ENCODE measurements at places on chromosomes 2 and 18.

DNA sequence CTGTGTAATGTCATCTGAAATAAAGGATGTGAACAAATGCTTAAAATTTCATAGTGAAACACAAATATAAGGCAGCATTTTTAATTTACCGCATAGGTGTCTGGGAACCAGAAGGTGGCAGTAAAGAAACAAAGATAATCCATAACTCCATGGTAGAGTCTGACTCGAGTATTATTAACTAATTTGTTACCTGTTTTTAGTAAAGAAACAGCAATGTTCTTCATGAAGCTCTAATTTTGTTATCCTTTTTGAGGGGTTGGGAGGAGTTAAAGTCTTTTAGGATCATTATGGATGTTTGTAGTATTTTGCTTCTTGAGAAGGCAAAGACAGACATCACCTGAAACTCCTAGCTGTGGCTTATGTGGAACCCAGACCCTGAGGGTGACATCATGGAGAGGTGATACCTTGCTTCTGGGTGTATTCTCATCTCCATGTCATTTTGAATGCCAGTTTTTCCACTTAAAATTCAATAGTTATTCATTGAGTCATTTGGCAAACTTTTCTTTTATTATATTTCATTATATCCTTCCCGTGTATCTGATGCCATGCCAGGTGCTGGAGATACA lies 286.2 kb upstream of the EPAS1 start:
- DNase-seq: no peak

DNA sequence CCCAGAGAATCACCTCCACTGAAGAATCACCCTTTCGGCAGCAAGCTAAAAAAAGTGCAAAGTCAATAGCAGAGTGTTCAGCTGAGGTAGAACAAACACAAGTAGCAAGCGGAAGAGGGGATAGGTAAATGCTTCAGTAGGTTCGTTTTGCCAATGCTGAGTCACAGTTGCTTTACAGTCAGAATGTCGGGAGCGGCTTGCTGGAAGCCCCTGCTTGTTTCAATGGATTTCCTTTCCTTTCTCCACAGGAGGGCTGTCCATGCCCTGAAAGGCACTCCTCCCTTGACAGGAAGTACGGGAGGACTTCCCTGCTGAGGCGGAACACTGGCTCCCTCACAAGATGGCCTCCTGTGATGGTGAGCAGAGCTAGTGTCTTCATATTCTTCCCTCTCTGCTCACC lies 146.2 kb upstream of the LYPD1 start:
- DNase-seq: no peak

GRCh38 chr2:143398781-143399180 lies 269.6 kb downstream of the ARHGAP15 start:
- no peak for DNase-seq

DNA sequence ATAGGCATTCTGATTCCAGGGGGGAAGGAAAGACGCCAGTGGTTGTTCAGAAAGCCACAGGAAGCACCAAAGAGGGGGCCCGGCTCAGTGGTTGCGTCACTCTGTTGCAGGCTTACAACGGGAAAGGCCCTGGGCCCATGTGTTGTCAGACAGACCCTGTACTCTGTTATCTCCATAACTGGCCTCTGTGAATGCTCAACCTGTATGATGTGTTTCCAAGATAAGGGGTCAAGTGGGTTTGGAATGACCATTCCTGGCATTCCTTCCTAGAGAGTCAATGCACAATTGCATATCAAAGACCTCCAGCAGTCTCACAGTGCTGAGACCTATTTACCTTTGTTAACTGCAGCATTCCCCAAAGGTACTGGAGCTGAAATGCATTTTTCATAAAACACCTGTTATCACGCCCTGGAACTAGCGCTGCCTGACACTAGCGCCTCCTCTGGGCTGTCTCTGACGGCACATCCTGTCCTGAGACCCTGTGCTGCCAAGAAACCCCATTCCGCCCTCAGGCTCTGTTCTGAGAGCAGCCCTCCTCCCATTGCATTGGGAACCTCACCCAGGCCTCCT lies 13.2 kb upstream of the LRRFIP1 start:
- no peak for DNase-seq
